ENCODE measurements at places on chromosomes 1 and 21. TPM values are rescaled to one million over a fixed set of nuclear protein-coding genes. Genes with fewer than 3 reads are reported as not detected.

The CNKSR1 gene
- 45.8 TPM for total RNA-seq

The PDZK1 gene
- not detected for total RNA-seq

The CFHR5 gene
- total RNA-seq, result not detected

The BLZF1 gene
- total RNA-seq, result 10.7 TPM

The MARK1 gene
- total RNA-seq, result not detected

The SAMD13 gene
- not detected for total RNA-seq

The DNASE2B gene
- total RNA-seq, result not detected

The AZIN2 gene
- total RNA-seq, result not detected

The OR2L3 gene
- not detected for total RNA-seq

The PLA2G2F gene
- total RNA-seq, result not detected

The CEP85 gene
- total RNA-seq, result 0.58 TPM

The AGRN gene
- 63.0 TPM for total RNA-seq

DNA sequence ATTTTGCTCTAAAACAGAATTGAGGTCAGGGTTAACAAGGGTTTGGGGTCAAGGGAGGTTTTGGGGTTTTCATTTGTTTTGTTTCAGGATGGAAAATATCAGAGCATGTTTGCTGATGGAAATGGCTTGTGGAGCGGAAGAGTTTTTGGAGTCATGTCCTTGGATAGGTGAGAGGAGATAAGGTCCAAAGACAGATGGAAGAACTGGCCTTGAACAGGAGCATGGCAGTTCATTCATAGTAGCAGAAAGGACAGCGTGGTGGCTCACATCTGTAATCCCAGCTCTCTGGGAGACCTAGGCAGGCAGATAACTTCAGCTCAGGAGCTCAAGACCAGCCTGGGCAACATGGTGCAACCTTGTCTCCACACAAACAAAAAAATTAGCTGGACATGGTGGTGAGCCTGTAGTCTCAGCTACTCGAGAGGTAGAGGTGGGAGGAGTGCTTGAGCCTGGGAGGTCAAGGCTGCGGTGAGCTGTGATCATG is 65.1 kb downstream of the MAB21L3 start:
- no peak for DNase-seq

DNA sequence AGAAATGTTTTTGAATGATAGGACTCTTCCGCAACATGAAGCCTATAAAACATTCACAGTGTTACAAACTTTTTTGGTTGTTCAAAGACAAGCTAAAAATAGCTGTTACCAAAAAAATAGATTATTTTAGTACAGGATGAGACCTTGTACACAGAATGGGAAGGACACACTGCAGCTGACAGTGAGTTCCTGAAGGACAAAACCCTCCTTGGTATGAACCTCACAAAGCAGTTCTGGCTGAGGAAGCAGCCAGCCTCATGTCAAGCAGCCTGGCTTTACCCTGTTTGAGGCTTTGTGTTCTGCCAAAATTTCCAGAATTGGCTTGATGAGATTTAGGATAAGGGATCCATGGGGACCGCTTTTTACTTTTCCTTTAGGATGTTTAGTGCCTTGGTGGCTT is 93.7 kb downstream of the RGL1 start:
- no peak for DNase-seq

GRCh38 chr21:18887922-18888602 is 484.5 kb upstream of the TMPRSS15 start:
- DNase-seq, result no peak

DNA sequence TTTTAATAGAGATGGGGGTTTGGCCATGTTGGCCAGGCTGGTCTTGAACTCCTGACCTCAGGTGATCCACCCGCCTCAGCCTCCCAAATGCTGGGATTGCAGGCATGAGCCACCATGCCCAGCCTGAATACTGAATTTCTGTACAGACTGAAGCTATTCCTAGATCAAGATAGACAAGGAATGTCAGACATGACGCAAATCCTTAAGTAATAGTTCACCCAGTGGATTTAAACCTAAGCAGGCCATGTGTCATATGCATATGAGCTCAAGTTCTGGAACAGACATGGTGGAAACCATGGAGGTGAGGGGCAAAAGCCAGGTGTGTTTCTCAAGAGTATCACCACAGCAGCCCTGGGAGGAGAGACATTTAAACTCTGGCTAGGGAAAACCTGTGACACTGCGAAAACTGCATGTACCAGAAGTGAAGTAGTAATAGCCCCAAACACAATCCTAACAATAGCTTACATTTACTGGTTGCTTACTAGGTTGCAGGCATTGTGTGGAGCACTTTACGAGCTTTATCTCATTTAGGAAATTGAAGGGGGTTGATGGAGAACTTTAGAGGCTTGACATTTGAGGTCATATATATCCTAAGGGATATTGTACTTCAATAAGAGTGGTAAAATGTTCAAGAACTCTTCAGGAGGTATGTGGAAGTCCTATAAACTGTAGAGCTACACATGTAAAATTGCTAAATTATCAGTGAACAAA is 31.7 kb upstream of the MAN1A2 start:
- DNase-seq, result no peak

DNA sequence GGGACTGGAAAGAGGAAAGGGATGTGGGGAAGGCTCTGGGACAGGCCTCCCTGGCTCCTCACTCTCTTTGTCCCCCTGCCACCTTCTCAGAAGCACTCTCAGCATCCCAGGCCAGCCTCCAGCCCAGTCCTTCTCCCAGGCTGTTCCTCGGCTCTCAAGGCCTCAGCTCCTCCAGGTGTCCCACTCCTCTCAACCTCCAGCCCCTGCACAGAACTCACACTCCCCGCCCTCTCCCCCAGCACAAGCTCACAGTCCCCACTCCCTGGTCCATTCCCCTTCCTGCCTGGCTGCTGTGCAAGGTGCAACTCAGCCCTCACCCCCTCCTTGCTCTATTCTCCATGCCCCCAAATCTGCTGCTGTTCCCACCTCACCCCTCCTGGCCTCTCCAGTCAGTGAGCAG is 185.0 kb downstream of the HIVEP3 start:
- no peak for DNase-seq

DNA sequence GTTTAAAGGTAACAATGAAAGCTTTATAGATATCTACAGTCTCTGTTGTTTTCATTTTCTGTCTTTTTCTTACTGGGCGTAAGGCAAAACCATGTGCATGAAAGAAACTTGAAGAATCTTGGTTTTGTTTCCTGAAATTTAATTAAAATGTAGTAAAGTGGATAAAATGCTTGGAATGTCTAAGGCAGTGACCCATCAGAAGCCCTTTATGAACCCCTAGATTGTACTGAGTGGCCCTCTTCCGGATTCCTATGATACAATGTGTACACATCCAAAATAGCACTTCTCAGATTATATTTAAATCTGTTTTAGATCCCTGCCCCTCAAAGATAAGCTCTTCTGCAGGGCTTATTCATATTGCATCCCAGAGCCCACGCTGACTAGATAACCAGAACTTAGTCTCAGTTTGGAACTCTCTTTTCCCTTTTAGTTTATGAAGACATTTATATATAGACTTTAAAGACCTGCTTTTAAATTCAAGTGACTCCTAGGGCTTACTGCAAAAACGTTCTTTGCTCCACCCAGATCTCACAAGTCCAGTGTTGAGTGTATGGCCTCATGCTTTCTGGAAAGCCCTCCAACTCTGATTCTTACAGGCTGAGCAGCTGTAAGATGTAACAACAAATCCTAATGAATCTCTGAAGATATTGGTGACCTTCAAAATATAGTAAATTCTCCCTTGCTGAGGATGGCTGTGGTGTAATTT is 142.9 kb downstream of the LRRC7 start:
- DNase-seq, result peak; percentile 44

GRCh38 chr1:83857103-83857502 is 141.8 kb downstream of the TTLL7 start:
- no peak for DNase-seq

GRCh38 chr1:71311376-71311775 is 230.5 kb upstream of the ZRANB2 start:
- no peak for DNase-seq

DNA sequence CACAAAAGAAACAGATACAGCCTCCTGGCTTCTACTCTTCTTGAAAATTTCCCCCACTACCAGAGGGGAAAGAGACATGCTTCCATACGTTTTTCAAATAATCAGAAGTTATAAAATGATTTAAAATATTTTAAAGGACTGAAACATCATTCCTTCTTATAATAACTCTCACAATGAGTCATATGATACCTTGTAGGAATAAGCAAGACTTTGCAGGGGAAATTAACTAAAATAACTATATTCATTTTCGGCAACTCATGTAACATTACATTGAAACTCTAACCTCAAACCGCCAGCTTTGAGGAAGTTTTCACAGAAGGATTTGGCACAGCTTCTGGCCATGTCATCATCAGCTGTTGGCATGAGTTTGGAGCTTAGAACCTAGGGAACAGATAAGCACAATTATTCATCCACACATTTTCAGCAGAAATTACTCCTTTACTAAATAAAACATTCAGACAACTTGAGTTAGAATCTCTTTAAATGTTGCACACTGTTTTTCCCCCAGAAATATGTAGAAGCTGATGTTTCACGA is 85.9 kb downstream of the USP24 start:
- no peak for DNase-seq

DNA sequence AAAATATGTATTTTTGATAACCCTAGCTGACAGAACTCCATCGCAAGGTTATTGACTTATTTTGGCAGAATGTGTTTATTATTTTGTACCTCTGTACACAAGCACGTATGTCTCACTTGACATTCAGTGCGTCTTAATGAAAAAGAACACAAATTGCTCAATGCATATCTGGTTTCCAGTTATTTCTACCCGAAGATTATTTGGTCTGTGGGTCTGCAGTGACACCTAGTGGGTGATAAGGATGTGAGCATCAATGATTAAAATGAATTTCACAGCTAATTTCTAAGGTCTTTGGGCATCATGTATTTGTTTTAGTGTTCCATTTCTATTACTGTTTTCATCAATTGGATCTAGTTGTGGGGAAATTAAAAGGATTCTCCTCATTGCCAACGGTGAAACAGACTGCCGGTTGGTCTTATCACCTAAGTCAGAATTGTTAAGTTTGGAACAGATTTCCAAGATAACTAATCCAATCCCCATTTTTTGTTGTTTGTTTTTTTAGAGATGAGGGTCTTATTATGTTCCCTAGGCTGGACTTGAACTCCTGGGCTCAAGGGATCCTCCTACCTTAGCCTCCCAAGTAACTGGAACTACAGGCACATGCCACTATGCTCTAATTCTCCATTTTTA is 13.9 kb downstream of the DDX20 start:
- DNase-seq, result no peak

- no peak for DNase-seq
Measured at GRCh38 chr1:118183586-118183985, 1.4 kb downstream of the SPAG17 start.

- DNase-seq, result no peak
Measured at GRCh38 chr1:204405988-204406387, 5.6 kb downstream of the PPP1R15B start.

- DNase-seq, result no peak
Measured at GRCh38 chr1:9603766-9604753, 15.3 kb downstream of the TMEM201 start.

DNA sequence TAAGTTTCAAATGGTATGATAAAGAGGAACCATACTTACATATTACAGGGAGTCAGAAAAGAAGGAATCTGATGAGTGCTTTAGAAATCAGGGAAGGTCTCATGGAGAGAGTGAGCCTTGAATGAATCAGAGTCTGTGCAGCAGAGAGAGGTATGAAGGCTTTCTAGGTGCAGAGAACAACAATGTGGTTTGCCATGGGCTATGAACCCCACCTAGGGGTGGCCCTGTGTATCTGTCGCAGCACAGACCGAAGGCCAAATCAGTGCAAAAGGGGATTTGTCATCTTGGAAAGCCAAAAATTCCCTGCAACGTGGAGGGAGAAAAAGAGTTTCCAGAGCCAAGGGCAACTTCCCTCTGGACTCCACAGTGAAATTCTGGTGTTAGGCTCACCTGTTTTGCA is 3.5 kb downstream of the PAPPA2 start:
- DNase-seq, result peak; percentile 9

- no peak for DNase-seq
Measured at GRCh38 chr1:166129006-166129405, 37.8 kb downstream of the FAM78B start.

DNA sequence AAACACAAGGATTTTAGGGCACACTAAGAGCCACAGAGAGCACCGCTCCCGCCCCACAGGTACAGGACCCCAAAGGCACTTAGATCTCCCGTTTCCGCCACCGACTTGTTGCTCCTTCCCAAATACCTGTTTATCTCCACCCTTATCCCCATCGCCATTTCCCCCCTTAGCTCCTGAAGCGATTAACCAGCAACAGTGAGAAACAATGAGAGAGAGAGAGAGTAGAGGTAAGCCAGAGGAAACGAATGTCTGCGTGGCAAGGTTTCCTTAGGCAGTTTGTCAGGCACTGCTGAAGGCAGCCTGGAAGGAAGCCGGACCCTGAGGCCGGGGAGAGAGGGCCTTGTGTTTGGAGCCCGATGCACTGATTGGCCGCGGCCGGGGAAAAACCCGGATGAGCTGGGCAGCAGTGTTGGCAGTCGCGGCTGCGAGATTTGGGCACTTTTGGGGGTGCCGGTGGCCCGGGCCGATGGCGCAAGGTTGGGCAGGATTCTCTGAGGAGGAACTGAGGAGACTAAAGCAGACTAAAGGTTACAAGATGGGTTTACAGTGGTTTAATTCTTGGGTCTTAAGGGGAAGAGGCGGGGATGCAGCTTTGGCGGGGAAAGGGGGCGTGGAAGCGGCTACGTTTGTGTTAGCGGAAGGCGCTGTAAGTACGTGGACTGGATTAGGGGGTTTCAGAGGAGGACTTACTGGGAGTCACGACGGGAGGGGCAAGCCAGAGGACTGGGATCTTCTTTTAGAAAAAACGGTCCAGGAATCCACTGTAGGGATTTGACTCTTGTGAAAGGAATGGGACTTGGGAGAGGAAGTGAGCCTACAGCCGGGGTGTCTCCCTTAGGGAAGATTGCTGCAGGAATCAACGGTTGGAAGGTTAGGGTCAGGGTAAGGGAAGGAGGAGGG is at the start of gene GORAB:
Gene GORAB, plus strand, starts transcription at position 409 of the 900 bp plus-strand sequence. Its CDS starts 58 bp downstream, at position 467.
- peak; percentile 91 for DNase-seq

- DNase-seq, result no peak
Measured at GRCh38 chr1:236654957-236655356, 31.3 kb upstream of the ACTN2 start.

DNA sequence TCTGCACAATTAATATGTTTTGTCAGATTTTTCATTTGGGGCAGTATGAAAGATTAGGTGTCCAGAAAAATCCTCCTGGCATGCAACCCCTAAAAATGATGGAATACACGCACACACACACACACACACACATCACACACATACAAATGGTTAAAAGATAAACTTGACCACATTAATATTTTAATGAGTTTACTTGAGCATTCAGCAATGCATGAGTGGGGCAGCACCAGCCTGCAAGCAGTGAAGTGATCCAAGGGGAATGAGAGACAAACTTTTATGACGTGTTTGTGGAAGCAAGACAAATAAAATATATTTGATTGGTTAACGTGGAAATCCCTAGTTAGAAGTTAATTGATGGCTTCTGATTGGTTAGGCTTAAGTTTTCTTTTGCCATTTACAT is 29.1 kb upstream of the SOAT1 start:
- no peak for DNase-seq

- no peak for DNase-seq
Measured at GRCh38 chr1:174623324-174624035, 175.7 kb downstream of the GPR52 start.
